ENCODE measurements at places on chromosomes 11 and 22.

- no peak for DNase-seq
Observed at GRCh38 chr22:50010676-50011446, 1.7 kb downstream of the IL17REL start.

- DNase-seq = no peak
Observed at GRCh38 chr11:60699936-60700335, 524 bp downstream of the MS4A8 start.

- DNase-seq = no peak
Observed at GRCh38 chr11:74468936-74469335, 1.6 kb upstream of the KCNE3 start.

GRCh38 chr11:27485930-27486773 lies 13.6 kb upstream of the LGR4 start:
- DNase-seq = no peak

Data from retina (tissue), 1 donor.